Esophagus squamous epithelium (tissue), 5 donors: ENCODE measurements at places on chromosomes 12 and 14.

- DNase-seq: peak; percentile 94
Measured at GRCh38 chr12:53727310-53728041, at the start of gene CALCOCO1. Gene CALCOCO1 (minus strand): TSS chr12:53727452. CDS start chr12:53725242, 2,210 bp downstream.

DNA sequence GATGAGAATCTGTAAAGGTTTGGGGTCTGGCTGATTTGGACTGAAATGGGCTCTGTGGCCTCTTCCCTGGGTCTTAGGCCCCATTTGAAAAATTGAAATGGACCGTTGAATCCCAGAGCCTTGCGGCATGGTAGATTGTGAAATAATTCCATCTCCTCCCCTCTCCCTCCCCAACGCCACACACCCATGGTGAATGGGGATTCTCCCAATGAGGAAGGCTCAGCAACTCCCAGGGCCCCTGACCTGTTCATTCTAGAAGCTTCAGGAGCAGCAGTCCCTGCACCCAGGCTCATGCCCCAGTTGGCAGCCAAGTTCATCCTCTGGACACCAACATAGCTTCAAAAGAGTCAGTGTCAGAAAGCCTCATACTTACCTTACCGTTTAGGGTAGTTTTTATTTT is 217.4 kb downstream of the ZFP36L1 start:
- DNase-seq: no peak

GRCh38 chr12:272942-273341 is 10.3 kb upstream of the SLC6A13 start:
- no peak for DNase-seq

DNA sequence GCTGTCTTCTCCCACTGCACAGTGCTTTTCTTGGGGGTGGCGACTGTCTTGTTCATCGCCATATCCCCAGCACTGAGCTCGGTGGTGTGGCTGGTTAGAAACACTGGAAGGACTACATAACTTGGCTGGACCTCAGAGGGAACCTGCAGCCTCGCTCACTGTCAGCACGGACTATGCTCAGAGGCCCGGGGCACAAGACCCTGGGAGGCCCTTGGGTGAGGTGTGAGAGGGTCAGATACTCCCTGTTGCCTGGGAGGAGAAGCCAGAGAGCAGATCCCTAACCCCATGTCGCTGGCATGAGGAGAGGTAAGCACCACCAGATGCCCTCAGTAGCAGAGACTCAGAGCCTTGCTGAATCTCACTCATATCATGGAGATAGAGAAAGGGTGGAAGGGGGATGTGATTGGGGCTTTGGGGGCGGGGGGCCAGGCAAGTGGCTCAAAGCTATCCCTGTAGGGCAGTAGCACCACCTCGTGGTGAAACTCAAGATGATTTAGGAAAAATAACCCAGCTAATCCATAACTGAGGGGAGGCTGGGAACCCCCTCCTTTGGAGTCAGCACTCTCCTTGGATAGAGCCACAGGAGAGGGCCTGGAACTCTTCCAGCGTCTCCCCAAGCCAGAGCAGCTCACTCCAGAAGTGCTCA is 18.7 kb upstream of the HDAC7 start:
- no peak for DNase-seq

- DNase-seq: no peak
Measured at GRCh38 chr14:66401449-66402095, 84.6 kb upstream of the CCDC196 start.

- no peak for DNase-seq
Measured at GRCh38 chr12:39048395-39048794, 143.0 kb upstream of the CPNE8 start.

- DNase-seq: no peak
Measured at GRCh38 chr14:57834961-57835360, 30.9 kb downstream of the SLC35F4 start.

- DNase-seq: no peak
Measured at GRCh38 chr14:94378527-94379290, 9.7 kb downstream of the SERPINA1 start.

GRCh38 chr12:55830601-55831446 is 1.4 kb upstream of the DNAJC14 start:
- no peak for DNase-seq

DNA sequence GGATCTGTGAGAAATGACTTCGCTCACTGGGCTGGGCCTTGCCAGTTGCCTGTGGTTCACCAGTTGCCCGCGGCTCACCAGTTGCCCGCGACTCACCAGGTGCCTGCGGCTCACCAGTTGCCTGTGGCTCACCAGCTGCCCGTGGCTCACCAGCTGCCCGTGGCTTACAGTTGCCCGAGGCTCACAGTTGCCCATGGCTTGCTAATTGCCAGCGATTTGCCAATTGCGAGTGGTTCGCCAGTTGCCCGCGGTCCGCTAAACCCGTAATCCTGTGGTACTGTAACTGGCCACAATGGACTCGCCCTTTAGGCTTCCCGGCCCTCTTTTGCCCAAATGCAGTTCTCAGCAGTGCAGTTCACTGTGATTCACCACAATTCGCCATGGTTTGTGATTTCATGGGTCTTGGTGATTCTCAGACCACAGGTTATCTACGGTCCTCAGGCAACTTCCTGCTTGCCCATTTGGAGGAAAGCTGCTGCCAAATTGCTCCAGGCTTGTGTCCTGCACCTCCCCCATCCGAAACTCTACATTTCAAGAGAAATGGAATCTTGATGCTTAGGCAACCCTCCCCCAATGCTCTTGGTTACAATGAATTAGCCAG is 15.0 kb upstream of the MEG3 start:
- DNase-seq: no peak

DNA sequence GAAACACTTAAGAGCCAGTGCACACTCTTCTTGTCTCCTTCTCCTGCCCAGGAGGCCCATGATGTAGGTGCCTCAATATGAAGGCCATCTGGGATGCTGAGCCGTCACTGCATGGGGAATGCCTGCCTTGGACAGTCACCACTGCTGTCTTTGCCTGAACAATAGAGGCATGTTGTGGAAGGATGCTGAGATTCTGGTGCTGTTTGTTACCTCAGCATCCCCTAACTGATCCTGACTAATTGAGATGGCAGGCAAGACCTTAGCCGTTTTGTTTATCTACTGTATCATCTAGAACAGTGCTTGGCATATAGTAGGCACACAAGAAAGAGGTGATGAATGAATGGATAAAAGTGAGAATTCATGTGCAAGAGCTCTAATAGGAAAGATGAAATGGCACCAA is 253.5 kb downstream of the GLT1D1 start:
- no peak for DNase-seq

DNA sequence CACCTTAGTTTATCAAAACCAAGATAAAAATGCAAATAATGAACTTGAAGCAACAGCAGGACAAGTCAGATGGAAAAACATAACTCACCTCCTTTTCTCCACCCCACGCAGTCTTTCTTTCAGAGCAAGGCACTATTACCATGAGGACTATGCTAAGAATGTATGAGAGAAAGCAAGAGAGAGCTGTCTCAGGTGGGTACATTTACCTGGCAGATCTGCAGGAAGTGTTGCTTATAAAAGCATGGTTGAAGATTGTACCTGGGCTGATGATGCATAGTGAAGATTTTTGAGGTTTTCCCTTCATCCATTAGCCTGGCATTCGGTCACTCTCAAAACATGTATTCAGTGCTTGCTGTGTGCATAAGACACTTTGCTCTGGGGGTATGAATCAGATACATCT is 68.8 kb upstream of the IFNG-AS1 start:
- no peak for DNase-seq
